ENCODE measurements at places on chromosomes 2 and 18.

GRCh38 chr2:71498261-71498701, 44.9 kb downstream of the DYSF start:
- no peak for DNase-seq

DNA sequence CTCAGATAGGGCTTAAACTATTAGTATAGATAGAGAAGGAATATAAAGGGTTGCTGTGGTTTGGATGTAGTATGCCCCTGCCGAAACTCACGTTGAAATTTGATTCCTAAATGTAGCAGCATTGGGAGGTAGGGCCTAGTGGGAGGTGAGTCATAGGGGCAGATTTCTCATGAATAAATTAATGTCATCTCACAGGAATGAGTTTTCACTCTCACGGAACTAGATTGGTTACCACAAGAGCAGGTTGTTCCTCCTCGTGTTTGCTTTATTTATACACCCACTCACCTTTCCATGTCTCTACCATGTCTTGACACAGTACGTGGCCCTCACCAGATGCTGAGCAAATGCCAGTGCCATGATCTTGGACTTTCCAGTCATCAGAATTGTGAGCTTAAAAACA, 218.2 kb downstream of the RBM43 start:
- DNase-seq: no peak

DNA sequence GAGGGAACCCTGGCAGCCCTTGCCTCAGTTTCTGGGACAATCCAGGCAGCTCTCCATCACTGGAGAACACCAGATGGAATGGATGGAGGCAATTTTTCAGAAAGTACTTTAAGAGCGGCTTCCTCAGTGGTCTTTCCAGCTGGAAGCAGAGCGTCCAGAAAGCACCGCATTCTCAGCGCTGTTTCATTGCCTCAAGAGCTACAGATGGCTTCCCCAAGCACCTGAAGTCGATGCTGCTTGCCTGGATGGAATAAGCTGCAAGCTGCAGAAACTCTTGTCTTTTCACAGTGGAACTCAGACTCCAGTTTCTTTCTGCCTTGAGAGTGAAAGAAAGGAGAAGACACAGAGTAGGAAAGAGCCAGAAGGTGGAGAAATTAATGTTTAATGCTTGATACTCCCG, 766.9 kb downstream of the TDRD15 start:
- no peak for DNase-seq

DNA sequence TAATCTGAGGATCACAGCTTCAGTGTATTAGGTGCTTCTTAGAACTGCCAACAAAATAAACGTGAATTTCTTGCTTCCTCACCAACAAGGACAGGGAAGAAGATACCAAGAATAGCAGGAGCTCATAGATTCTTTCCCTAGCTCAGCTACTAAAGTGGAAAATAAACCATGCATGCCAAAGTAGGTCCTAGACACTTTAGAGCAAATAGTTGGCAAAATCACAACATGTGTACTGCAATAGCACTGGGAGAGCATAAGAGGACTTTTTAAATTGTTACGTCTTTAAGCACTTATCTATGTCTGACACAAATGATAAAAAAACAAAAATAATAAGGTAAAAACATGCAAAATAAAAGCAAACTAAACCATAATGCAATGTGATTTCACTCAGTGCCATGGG, 49.5 kb downstream of the SUCLG1 start:
- no peak for DNase-seq

DNA sequence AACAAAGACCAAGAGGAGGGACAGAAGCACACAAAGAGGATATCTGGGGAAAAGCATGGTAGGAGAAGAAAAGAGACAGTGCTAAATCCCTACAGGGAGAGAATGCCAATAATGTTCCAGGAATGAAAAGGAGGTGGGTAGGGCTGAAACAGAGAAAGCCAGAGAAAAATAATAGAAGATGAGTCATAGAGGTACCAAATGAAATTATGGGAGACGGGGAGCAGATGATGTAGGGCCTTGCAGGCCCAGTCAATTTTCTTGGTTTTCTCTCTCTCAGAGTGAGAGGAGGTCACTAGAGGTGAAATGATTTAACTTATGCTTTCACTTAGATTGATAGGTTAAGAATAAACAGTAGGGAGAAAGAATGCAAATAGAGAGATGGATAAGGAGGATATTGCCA, 61.5 kb downstream of the RPRM start:
- DNase-seq: no peak

GRCh38 chr2:157509744-157510143, 65.9 kb upstream of the CYTIP start:
- DNase-seq: no peak

- DNase-seq: no peak
Observed at GRCh38 chr18:39365836-39366485, 1800.4 kb upstream of the CELF4 start.

DNA sequence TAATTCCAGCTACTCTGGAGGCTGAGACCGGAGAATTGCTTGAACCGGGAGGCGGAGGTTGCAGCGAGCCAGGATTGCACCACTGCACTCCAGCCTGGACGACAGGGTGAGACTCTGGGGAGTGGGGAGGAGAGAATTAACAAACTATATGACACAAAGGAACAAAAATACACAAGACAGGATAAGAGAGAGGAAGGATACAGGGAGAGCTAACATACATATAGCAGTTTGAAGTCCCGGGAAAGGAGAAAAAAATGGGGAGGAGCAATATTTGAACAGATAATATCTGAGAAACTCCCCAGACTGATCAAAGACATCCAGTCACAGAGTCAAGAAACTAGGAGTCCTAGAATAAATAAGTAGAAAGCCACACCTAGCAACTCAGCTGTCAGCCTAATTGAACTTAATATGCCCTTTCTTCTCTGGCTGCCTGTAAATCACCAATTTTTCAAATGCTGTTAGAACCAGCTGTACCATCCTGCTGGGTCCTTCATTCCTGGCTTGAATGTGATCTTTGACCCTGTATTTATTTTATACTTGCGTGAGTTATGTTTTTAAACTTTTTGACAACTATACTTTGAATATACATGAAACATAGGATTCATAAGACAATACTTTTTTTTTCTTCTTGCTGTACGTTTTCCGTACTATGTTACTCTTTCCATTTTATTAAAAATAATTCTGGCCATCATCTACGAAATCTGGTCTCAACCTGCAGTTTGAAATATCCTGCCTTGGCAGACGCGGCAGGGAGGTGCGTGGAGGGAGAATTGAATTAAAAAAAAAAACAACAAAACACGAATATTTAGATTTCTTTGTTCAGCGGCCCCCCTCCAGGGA, 876 bp upstream of the CYP27A1 start:
- no peak for DNase-seq

Measured in naive B cell (primary cell).